ENCODE measurements at places on chromosomes 3 and 15. TPM values are rescaled to one million over a fixed set of nuclear protein-coding genes. Genes with fewer than 3 reads are reported as not detected.

The LSMEM2 gene
- not detected for total RNA-seq

The AGTR1 gene
- total RNA-seq: 5.7 TPM

The THOC7 gene
- total RNA-seq: 42.2 TPM

The ZBED2 gene
- total RNA-seq: not detected

The GABRR3 gene
- total RNA-seq: not detected

The RTP4 gene
- total RNA-seq: not detected

The MOBP gene
- total RNA-seq: not detected

The AADAC gene
- total RNA-seq: 0.09 TPM

The EFL1 gene
- total RNA-seq: 23.5 TPM

The FAM107A gene
- not detected for total RNA-seq

The SLC9C1 gene
- total RNA-seq: 0.30 TPM

The CAND2 gene
- 3.2 TPM for total RNA-seq

The SERINC4 gene
- not detected for total RNA-seq

The KIF7 gene
- total RNA-seq: 18.7 TPM

The SKOR1 gene
- 0.09 TPM for total RNA-seq

The PEX11A gene
- 8.0 TPM for total RNA-seq

The PPP1R14D gene
- total RNA-seq: not detected

The TIPIN gene
- total RNA-seq: 12.9 TPM

The IL5RA gene
- not detected for total RNA-seq

The CD276 gene
- 175 TPM for total RNA-seq

The GOLGA6L9 gene
- 3.3 TPM for total RNA-seq

The LRRC15 gene
- total RNA-seq: 2.2 TPM

The TPRG1 gene
- total RNA-seq: 0.30 TPM

The GMPS gene
- total RNA-seq: 91.3 TPM

The ZNF860 gene
- 0.59 TPM for total RNA-seq

The SAMD7 gene
- not detected for total RNA-seq

The ALG1L2 gene
- total RNA-seq: 0.55 TPM

The FETUB gene
- total RNA-seq: not detected

The UCN2 gene
- 2.1 TPM for total RNA-seq

The CHRM5 gene
- not detected for total RNA-seq
